Astrocyte of the hippocampus (primary cell): ENCODE measurements at places on chromosomes 12 and 14.

DNA sequence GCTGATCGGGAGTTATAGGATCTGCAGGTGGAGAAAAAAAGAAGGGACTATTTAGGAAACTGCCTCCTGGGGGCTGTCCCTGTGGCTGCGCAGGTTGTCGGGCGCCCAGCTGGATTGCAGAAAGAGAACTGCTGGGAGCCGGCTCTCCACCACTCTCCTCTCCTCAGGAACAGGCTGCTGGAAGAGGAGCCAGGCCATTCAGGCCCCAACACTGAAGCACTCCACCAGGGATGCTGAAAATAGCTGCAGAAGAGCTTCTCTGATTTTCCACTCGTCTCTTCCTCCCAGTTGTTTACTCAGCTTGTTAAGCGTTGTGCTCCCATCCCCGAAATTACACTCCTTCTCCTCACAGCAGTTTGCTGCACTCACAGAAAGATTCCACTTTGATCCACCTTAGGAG is 347.3 kb downstream of the GLT1D1 start:
- no peak for DNase-seq

GRCh38 chr12:83102499-83102898 is 415.8 kb downstream of the TMTC2 start:
- DNase-seq: peak; percentile 19

DNA sequence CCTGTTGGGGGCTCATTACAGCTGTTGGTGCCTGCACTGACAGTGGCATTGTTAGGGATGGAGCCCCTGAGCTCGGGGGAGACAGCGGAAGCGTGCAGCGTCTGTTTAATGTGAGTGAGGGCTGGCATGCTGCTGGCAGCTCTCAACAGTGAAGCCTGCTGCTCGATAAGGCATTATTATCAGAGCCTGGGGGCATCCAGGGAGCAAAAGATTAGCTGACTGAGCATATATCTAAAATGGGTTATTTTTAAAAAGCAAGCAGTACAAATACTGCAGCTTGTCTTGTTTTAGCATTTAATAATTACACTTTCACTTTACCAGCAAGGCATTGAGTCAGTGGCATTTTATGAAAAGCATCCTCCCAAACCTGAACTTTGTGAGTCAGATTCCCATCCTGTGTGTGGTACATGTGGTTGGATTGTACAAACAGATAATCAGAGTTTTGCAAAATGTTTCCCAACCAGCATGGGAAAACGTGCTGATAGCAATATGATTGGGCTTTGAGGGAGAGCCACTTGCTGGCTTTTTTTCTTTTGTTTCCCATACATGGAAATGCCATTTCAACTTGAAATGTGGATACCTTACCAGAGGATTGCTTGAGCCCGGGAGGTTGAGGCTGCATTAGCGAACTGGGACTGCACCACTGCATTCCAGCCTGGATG is 150.8 kb downstream of the PRKCH start:
- DNase-seq: peak; percentile 93

- DNase-seq: peak; percentile 9
Observed at GRCh38 chr12:10136637-10137205, 6.7 kb upstream of the CLEC7A start.

- no peak for DNase-seq
Observed at GRCh38 chr12:115749071-115749841, 528.2 kb downstream of the MED13L start.

DNA sequence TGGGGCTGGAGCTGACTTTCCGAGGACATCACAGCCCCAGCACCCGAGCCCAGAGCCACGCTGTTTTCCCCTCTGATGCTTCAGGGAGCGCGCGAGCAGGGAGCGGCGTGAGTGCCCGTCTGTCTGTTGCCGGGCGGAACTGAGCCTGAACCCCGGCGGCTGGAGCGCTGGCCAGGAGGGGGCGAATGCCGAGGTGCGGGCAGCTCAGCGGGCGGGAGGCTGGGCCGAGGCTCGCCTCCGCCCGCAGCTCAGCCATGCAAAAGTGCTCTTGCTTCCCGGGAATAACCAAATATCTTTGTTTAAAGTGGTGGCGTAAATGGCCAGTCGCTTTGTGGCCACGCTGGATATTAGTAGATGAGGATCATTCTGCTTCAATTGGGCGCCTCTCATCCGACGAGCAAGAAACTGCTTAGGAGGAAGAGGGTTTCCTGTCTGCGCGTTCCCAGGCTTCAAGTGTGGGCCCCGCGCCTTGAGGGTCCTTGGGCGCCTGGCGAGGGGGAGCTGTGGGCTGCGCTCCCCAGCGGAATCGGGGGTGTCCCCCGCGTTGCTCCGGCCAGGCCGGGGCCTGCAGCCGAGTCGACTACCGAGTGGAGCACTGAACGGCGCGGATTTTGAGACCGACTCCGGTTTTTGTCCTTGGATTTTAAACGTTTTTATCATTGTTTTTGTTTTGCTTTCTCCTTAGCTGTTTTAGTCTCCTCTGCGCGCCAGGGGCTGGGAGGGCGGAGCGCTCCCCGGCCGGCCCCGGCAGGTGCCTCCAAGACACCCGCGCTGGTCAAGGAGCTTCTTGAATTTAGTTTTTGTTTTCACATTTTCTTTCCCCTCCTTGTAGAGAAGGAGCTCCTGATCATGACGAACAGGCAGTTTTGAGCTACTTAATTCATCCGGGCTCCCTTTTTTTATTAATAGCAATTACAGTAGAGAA is 831 bp upstream of the NKX2-1 start:
- peak; percentile 74 for DNase-seq

DNA sequence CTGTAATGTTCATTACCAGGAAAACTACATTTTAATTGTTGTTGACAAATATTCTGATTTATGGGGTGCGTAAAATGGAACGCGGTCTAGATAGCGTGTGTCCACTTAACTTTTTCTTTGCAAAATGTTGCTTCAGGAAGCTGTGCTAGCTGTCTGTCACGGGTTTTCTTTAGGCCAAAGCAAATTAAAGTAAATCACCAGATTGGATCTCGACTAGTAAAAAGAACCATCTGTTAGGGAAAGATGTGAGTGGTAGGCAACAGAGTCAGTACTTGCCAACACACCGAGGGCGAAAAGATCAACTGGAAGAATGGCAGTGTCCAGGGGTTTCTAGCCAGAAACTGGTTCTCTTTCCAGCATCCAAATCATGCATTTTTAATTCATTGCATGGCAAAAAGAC is 404.9 kb upstream of the TMPO start:
- DNase-seq: no peak

GRCh38 chr12:3205742-3206519 is 128.8 kb downstream of the TSPAN9 start:
- DNase-seq: peak; percentile 36

- DNase-seq: peak; percentile 27
Observed at GRCh38 chr12:18750085-18750484, 12.2 kb downstream of the CAPZA3 start.

GRCh38 chr14:22878271-22879246 is 4.5 kb upstream of the REM2 start:
- no peak for DNase-seq

DNA sequence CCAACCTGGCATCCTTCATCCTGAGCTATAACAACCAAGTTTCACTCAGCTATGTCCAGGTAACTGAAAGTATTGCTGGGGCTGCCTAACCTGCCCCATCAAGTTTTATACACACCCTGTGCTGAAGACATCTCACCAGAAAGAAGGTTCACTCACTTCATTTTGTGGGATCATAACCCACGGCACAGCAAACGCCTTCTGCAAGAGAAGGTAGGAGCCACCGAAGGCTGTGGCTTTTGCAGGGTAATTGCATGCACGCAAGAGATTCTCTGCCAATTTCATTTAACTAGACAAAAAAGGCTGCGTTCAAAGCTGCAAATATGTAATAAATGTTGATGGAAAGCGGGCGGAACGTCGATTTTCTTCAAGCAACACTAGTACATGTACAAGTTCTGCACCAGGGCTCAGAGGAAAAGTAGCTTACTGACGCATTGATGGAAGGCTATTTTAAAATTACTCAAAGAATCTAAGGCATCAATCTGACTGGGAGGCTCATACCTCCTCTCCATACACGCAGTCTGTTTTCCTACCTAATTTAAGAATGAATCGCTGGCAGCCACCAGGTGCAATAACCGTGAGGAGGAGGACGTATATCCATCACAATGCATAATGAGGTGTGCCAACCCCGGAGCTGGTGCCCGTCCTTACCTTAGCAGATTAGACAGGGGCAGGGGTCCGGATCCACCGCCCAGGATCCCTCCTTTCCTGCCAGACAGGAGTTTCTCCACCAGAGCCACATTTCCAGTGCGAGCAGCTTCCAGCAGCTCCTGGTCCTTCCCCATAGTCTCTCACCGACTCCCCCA is 1.1 kb downstream of the ANKS1B start:
- peak; percentile 16 for DNase-seq

- peak; percentile 55 for DNase-seq
Observed at GRCh38 chr14:52391881-52392615, 77.9 kb downstream of the PTGER2 start.

DNA sequence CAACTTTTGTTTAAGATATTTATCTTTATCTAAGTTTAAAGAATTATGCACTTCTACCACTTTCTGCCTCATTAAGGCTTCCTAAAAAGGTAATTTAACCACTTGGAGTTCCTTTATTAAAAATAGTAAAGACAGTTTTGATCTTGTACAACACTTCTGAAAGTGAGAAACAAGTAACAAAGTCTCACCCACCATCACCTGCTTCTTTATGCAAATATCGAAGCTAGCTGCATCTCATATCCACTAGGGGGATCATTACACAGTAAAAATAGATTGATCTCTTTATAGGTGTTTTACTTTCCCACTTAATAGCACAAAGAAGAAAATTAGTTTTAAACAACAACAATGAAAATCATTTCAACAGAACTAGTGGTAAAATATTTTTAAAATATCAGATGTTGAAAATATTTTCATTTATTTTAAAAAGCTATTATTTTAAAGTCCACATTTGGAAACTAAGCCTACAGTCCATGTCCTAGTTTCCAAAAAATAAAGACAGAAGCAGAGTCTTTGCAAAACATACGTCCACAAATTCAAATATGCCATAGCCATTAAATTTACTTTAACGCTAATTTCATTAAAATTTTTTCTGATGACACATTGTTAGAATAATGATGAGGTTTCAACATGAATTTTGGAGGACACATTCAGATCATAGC is 160.0 kb upstream of the SOX5 start:
- peak; percentile 40 for DNase-seq

GRCh38 chr14:105879503-105879866 is 353.1 kb downstream of the TMEM121 start:
- DNase-seq: no peak

GRCh38 chr14:34175574-34175973 is 224.7 kb upstream of the EGLN3 start:
- no peak for DNase-seq

DNA sequence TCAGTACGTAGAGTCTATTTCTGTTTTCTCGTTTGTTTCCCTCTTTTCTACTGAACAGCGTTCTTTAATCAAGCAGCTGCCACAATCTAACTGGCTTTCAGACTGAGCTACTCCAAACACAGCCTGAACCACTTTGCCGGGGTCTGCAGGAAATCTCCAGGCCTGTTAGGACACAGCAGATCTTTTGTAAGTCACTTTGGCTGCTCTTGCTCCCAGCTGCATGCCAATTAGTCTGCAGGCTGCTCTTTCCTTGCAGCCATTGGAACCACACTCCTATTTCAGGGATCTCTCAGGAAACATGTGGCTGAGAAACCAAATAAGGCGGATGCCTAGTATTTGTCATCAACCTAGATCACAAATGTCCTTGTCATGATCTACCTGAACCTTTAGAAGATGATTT is 73.6 kb downstream of the TMTC1 start:
- peak; percentile 55 for DNase-seq

DNA sequence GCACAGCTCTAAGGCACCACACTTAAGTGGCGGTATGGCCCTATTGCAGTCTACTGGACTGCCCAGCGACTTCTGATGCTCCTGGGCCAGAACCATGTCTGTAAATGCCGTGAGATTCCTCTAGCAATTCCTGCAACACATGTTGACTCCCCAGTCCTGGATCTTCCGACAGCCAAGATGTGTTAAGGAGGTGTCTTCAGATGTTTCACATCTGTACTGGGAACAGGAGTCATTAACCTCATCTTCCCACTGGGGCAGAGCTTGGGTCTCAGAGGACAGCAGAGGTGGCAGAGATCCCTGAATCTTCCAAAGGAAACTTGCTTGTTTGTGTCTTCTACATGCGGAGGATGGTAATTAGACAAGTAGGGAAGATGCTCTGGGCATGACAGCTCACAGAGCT is 8.2 kb downstream of the TMEM120B start:
- no peak for DNase-seq

DNA sequence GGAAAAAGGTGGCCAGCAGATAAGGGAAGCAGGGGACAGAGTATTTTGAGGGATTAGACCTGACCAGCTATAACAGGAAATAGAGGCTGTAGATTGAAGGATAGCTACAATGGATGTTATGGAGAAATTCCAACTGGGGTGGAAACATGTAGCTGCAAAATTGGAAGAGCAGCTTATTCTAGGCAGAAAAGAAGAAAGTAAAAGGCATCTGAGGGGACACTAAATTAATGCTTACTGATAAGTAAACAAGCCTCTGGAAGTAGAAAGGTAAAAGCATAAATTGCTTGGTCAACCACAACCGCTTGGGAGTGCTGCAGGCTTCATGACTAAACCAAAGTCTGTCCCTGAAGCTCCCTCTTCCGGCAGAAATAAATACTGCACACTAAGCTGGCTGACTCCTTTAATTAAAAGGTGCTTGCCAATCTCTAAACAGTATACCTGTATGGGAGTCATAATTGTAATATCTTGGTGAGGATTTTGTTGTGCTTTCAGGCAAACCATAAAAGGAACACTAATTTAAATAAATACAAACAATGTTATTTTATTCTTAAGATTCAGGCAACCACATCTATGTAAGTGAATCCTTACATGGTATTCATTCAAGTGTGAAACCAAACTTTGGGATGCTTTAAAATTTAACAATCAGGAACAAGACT is 7.7 kb downstream of the UBC start:
- peak; percentile 95 for DNase-seq

DNA sequence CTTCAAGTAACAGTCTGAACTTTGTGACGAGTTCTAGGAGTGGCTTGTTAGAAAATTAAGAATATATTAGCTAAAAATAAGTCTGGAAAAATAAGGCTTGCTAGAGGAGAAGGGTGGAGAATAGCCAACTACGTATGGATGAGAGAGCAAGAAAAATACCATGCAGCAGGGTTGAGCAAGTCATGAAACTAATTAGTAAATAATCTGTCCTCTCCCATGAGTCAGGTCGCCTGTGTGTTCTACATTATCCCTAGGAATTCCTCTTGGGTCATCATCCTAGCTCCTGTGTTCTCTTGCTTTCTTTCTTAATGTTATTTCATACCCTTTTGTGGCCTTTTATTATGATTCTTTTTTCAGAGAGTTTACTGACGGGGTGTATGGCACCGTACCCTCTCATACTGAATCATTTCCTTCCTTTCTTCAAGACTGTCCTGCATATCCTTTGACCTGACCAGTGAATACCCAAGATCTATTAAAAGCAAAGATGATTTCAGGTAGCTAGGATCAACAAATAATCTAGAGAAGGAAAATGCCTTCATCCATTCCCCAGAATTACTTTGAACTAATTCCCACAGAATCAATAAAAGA is 177.2 kb upstream of the NPAS3 start:
- peak; percentile 55 for DNase-seq

GRCh38 chr12:68162374-68162773 is 2.8 kb upstream of the IFNG start:
- peak; percentile 41 for DNase-seq

GRCh38 chr12:27535318-27535717 is 11.3 kb downstream of the PPFIBP1 start:
- no peak for DNase-seq
